ENCODE measurements at places on chromosomes 6 and 20. TPM values are rescaled to one million over a fixed set of nuclear protein-coding genes. Genes with fewer than 3 reads are reported as not detected.

GRCh38 chr20:4867051-4867450, 134.3 kb downstream of the SLC23A2 start:
- DNase-seq = no peak

GRCh38 chr6:13280254-13280653, 48.1 kb downstream of the TBC1D7 start:
- DNase-seq = no peak

GRCh38 chr6:28400122-28400451, 540 bp upstream of the ZSCAN12 start:
- DNase-seq = no peak

- no peak for DNase-seq
Observed at GRCh38 chr6:43687437-43688347, at the start of gene MRPS18A. Gene MRPS18A (minus strand): TSS chr6:43687791. CDS start chr6:43687779, 12 bp downstream.

The THBS2 gene
- polyA plus RNA-seq = 17.3 TPM

- no peak for DNase-seq
Observed at GRCh38 chr6:33237741-33238140, 29.4 kb downstream of the RING1 start.

The OXT gene
- 0.85 TPM for polyA plus RNA-seq

DNA sequence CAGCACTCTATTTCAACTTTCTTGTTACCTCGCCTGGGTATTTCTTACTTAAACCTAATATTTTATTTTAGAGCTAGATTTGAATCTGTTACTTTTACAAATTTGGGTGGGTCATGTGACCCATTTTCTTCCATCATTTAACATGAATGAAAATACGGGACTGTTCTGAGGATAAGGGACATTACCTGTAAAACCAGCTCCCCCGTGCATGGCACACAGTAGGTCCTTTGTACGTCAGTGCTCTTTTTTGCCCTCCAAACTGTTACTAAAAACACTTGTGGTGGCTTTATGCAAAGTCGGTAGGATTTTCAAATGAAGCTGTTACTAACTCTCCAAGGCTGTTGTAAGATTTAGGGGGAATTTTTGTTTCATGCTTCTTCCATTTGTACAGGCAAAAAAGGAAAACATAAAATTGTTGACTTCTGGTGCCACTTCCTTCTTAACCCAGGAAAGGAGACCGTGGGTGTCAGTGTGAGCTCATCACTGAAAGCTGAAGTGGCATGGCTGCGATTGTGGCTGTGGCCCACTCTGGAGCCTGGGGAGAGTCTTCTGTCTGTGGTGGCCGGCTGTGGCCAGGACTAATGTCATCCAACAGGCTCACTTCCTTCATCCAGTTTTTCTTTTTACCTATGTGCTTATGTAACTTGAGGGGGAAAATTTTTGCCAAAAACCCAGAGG, 40.2 kb upstream of the PXDC1 start:
- DNase-seq = no peak

DNA sequence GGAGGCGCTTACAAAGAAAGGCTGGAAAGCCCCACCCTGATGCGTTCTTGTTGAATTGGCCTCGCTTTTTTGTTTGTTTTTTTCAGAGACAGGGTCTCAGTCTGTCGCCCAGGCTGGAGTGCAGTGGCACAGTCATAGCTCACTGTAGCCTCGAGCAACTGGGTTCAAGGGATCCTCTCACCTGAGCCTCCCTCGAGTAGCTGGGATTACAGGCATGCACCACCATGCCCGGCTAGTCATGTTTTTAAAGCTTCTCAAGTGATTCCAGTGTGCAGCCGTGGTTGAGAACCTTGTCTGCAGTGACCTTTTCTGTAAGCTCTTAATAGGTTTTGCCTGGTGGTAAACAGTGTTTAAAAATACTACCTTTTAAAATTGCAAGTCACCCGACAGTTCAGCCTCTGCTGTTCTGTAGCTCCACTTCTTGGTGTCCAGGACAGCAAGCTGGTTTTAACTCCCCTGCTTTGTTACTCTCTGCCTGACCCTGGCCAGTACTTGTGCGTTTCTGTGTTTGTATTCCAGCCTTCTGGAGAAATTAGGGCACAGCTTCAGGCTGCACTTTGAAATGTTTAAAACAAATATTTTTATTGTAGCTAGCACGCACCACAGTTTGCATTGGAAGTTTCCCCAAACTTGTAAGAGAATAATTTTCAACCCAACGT, 54.4 kb downstream of the KDM1B start:
- no peak for DNase-seq

DNA sequence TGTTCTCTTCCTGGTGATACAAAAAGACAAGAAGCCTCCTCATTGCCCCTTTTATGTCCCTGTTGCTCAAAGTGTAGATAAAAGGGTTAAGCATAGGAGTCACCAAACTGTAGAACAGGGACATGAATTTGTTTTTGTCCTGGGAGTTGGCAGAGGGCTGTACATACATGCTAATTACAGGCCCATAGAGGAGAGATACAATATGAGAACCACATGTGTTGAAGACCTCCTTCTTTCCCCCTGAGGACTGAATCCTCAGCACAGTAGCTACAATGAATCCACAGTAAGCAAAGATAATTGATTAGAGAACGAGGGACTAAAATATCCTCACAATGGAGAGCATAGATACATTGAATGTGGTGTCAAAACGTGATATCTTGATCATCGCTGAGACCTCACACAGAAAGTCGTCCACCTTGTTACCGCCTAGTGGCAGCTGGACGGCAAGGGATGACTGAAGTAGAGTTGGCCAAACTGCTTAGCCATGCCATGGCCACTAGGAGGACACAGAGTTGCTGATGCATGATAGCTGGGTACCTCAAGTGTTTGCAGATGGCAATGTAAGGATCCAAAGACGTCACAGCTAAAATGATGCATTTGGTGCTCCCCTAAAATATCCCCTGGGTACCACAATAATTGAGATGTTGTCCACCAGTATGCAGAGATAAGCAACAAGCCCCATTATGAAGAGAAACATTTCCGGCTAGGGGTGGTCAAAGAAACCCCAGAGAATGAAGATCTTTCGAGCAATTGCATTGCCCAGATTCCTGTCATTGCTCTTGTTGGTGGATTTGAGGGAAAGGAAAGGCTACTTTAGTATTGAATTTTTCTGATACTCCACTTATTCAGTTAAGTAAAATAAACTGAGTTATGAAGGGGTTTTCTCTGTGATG, 15.0 kb downstream of the OR2B3 start:
- DNase-seq = peak; percentile 0

The ABRACL gene
- 47.6 TPM for polyA plus RNA-seq

DNA sequence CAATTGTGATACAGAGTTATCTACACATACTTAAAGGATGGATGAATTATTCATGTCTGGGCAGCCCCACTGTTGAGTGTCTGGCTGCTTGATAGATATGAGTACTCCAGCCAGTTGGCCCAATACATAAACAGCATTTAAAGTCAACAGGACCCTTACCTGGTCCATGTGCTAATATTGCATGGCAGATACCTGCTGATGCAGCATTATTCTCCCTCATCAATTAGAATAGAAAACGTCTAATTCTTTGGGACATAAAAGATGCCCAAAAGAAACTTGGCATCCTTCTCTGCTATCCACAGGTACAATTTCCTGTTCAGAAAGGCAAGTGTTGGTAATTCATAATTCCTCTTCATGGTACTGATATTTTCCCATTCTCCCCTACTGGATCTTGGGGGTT, 550.8 kb downstream of the TFAP2B start:
- no peak for DNase-seq

DNA sequence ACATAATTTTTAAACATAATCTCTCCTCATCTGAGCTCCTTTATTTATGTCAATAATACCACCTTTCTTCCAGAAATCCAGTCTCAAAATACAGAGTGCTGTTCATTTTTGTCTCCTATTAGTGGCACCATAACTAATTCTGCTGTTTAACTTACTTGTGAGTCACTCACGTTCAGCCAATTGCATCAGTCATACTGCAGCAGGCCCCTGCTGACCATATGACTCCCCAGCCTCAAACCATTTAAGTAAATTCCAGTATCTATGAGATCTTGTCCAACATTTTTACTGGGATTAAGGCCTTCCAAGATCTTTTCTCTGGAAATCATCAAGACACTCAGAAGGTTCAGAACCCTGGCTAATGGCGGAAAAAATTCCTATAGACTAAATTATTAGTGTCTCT, 982.2 kb upstream of the MAP3K7 start:
- no peak for DNase-seq

The PPP1R3D gene
- 5.9 TPM for polyA plus RNA-seq

DNA sequence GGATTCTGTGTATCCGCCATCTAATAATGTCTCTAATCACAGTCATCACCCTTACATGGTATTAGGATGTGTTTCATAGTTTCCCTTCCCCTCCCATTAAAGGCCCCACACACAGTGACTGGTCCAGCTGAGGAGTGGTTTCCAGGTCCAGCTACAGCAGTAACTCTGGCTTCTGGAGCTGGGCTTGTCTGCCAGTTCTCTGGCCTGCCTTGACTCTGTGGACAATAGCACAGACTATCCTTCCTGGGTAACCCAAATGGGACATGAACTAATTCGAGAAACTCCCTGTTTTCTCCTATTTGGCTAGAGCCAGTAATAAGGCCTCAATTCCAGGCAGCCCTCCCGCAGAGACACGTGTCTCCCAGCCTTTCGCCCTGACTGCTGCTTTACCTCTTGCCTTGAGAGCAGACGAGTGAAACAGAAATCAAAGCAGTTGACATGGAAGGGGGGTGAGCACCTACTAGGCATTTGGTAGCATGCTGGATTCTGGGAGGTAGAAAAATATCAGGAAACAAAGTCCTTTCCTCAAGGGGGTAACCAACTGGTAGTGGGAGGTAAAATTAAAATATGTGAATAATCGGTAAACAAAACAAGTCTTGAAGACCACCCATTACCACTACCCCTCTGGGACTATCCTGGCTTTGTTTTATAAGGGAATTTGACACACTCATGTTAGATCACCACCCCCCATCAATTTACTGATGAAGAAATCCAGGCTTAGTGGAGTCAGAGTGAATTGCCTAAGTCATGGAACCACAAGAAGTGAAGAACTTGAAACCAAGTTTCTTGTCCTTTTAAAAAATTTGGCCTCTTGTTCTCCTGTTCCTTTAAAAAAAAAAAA, 1.2 kb downstream of the TRAF3IP2 start:
- no peak for DNase-seq

- DNase-seq = no peak
Observed at GRCh38 chr20:58019027-58019849, 209.2 kb downstream of the ANKRD60 start.

DNA sequence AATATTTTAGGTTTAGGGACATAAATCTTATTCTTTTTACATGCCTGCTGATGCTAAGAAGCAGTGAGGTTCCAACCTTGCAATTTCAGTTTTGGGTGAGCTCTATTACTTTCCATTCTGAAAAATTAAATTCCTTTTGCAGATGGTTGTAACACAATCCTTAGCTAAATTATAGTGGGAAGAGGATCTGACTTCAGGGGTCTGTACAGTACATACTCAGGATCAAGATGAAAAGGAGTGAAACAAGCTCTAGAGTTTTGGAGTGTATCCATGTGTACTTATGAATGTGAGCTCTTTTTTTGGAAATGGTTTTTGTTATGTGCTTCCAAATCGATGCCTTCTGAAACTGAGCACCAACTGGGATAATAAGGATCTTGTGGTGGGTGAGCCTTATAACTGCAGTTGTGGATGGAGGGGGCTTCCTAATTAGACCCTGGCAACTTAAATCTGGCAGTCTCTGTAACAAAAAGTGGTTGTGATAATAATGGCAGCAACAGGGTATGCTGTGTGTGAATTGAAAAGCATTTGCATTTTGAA, 218.8 kb upstream of the MAP3K7 start:
- DNase-seq = no peak

GRCh38 chr6:143953922-143954321, 54.1 kb downstream of the PLAGL1 start:
- no peak for DNase-seq

The ECT2L gene
- 0.51 TPM for polyA plus RNA-seq

GRCh38 chr6:81996414-81996813, 243.9 kb upstream of the TENT5A start:
- no peak for DNase-seq

DNA sequence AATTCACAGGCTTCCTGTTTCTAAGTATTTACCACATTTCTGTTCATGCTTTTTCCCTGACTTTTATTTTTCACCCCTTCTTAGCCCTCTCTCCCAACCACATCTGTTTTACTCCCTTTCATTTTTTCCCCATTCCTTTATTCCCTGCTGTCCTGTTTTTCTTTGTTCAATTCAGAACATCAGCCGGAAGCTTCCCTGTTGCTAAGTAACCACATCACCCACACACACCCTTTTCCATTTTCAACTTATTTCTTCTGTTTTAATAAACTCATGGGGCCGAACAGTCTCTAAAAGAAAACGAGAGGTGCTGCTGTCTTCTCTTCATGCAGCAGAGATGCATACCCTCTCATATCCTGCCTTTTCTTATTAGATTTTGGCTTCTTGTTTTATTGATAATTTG, 53.5 kb upstream of the CEP85L start:
- DNase-seq = no peak

The TREML1 gene
- 1.3 TPM for polyA plus RNA-seq

DNA sequence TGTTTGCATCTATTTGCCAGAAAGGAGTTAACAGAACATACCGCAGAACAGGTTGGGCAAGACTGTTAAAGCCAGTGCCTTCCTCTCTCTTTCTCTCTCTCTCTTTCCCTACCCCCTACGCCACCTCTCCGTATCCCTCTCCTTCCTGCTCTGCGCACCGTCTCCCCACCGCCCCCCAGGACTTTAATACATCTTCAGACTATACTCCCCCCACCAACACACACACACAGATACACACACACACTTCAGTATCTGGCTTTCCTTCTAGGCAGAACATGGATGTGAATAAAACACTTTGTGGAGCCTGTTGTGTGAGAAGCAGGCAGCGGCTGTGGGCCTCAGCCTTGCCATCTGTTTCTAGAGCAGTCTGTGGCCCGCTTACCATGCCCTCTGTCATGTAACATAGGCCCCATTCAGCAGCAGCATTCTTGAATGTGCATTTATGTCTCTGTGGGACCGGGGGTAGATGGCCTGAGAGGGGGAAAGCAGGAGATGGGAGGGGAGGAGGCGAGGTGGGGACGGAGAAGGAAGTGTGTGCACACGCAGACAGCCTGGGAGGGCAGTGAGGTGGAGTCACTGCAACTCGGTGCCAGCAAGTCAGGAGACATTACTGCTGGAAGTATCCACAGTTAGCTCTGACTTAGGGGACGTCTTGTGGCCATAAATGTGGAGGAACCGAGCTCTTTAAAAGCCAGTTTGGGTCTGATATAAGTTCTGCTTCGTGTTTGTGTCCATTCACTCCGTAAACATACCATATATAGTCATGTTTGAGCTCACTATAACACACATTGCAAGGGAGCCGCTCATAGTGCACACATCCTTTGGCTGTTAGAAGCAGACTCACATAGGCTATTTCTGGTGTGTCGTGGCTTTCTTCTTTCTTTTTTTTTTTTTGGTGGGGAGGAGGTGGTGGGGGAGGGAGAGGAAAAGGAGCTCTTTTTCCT, 38.4 kb downstream of the RREB1 start:
- no peak for DNase-seq
